Activated CD4-positive, alpha-beta T cell treated with anti-CD3 and anti-CD28 coated beads, Interleukin-2, amount 10 ng/mL, durations not matched to agents 7 days and 5 days (primary cell): ENCODE measurements at places on chromosomes 7 and 10.

GRCh38 chr10:52318822-52319464 is 4.9 kb downstream of the DKK1 start:
- no peak for DNase-seq

- no peak for DNase-seq
Observed at GRCh38 chr10:113331961-113332360, 220.9 kb upstream of the HABP2 start.

DNA sequence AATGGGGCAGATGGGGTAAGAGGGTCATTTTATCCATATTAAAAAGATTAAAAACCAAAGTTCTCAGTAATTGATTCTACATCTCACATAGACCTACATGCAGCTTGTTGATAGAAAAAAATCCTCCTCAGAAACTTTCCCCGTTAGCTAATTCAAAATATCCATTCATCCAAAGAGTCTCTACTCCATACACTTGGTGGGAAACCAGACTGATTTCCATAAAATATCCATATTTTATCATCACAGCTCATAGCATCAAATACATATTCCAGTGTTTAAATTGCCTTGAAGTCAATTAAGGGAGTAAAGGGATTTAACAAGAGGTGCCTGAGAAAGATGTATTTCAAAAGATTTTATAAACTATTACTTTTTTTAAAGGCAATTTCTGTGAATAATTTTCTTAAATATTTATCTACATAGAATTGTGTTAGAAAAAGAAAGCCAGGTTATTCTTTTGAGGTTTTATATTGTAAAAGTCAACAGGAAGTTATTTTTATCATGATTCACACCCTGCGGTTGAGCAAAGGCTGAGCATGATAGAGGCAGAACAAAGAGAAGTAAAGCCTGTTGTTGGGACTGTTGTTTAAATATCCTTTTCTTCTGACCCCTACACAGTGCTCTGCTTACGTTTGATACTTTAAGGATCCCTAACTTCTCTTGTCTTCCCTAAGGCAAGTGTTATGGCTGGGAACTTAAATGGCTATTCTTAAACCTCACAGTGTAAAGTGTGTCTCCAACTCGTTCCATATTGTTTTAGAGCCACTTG is 266.7 kb downstream of the PRKG1 start:
- DNase-seq, result no peak

DNA sequence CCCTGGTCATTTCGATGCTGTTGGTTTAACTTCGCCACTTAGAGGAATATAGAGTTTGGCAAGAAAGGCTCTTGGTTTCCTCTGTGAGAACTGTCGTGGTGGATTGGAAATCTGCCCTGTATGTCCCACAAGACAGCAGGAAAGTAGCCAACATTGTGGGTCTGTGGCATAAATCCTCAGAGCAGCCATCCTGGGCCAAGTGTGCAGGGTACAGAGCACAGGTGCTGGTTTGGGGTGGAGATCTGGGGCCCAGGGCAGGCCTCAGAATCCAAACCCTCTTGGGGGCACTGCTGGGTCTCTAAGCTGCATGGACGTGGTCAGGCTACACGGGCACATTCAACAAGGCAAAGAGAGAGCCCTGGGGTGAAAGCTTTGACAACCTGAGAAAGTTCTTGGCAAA is 39.2 kb upstream of the TMEM273 start:
- DNase-seq, result no peak

GRCh38 chr10:123717336-123717735 is 51.2 kb downstream of the GPR26 start:
- DNase-seq, result no peak

- no peak for DNase-seq
Observed at GRCh38 chr10:33600381-33600780, 265.9 kb upstream of the NRP1 start.

DNA sequence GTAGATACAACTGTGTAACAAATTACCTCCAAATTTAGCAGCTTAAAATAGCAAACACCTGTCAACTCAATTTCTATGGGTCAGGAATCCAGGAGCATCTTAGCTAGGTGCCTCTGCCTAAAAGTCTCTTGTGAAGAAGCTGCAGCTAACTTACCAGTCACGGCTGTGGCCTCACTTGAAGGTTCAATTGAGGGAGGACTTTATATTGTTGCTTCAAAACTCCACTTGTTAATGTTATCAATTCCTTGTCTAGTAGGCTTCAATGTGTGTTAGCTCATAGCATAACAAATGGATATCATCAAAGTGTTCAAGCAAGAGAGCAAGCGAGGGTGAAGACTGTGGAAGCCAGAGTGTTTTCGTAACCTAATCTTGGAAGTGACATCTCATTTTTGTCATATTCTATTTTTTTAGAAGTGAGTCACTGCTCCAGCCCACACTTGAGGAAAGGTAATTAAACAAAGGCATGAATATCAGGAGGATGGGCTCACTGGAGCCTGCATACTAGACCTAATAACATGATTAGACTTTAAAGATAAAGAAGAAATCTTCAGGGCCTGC is 172.9 kb downstream of the SPAG6 start:
- DNase-seq, result no peak

DNA sequence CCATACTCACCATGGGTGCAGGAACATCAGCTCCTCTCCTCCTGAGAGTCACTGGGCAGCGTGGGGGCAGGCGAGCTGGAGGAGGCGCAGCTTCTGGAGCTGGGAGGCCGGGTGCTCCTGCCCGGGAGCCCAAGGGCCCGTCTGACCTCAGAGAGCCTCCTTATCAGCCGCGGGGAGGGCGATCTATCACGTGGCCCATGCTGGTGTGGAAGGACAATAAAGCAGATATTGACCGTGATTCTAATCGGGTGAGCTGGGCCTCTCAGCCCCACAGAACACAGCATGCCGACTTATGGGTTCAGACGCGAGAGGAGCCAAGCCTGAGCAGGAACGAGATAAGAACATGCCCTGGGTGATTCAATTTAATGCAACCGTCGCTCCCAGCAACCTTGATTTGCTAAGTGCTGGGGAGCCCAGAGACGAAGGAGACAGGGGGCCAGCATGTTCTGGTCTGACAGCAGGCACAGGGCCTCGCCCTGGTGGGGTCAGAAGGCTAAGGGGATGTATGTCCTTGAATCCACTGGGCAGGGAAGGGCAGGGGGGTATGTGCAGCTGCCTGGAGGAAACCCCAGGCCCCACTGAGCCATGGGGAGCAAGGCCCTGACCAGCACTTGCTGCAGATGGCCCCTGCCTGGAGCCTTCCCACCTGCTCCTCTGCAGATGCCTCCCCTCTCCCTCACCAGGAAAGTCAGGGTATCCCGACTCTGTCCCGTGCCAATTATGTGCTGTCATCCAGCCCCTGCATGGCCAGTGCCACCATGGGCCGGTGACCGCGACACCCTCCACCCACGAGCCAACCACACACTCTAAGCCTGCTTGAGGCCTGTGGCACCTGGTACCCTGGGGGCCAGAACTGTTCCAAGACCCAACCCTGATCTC is 95.3 kb upstream of the RET start:
- DNase-seq, result no peak

DNA sequence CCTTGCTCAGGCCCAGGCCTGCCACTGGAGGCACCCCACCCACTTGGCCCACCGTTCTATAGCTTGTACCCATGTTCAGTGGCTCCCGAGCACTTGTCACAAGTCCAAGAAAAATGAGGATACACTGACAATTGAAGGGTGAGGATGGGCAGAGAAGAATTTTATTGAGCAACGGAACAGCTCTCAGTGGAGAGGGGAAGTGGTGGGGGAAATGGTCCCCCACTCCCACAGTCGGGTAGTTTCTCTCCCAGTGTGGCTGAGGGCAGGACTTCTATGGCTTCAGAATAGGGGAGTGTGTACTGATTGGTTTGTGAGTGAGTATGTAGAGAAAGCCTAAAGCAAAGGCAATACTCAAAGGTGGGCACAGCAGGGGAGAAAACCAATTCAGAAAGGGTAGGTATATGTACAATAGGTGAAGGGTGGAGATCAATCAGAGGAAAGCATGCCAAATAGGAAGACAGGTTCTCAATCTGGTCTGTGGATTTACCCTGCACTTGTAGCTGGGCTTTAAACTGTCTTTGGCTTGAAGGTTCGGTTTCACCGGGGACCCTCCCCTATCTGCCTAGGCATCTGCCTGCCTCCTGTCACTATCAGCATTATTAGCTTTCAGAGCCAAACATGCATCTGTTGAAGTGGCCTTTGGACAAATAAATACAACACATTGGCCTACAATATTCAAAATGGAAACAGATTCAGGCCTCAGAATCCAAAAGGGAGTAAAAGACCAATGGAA is 8.9 kb upstream of the TSPAN13 start:
- DNase-seq, result no peak
